ENCODE measurements at places on chromosomes 7 and 10. TPM values are rescaled to one million over a fixed set of nuclear protein-coding genes. Genes with fewer than 3 reads are reported as not detected.

Gene POM121C
- 58.0 TPM for total RNA-seq

GRCh38 chr7:16514271-16514670, 12.4 kb upstream of the LRRC72 start:
- no peak for DNase-seq

Gene IDI2
- total RNA-seq: not detected

DNA sequence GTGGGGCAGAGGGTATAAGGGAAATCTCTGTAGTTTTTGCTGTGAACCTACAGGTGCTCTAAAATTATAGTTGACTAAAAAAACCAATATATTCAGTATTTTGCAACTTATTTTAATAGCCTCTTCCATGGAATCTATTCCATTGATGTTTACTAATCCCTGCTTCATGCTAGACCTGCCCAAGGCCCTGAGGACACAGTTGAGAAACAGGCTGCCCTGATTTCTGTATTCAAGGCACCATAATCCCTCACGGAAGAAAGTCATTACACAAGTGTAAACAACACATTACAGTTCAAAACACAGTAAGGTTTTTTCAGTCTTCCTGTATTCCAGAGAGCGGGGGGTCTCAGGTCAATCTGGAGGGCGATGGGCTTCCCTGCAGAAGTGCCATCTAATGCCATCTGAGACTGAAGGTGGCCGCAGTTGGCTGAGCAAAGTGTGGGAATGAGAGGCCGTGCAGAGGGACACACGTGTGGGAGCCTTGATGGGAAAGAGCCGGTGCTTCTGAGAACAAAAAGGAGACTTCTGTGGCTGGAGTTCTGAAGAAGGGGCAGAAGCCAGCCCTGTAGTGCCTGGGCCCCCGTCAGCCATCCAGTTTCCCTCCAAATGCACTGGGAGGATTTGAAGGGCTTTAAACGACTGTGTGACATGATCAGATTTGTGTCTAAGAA, 146.9 kb downstream of the PTPN20 start:
- no peak for DNase-seq

- peak; percentile 51 for DNase-seq
Measured at GRCh38 chr7:17299483-17299991, 1.1 kb downstream of the AHR start.

GRCh38 chr7:157676001-157676400, 339.2 kb downstream of the DNAJB6 start:
- no peak for DNase-seq

- no peak for DNase-seq
Measured at GRCh38 chr10:80412486-80412885, 4.1 kb downstream of the PRXL2A start.

Gene SYNPO2L
- total RNA-seq: not detected

Gene GRID1
- under 0.01 TPM for total RNA-seq

Gene KCND2
- not detected for total RNA-seq

DNA sequence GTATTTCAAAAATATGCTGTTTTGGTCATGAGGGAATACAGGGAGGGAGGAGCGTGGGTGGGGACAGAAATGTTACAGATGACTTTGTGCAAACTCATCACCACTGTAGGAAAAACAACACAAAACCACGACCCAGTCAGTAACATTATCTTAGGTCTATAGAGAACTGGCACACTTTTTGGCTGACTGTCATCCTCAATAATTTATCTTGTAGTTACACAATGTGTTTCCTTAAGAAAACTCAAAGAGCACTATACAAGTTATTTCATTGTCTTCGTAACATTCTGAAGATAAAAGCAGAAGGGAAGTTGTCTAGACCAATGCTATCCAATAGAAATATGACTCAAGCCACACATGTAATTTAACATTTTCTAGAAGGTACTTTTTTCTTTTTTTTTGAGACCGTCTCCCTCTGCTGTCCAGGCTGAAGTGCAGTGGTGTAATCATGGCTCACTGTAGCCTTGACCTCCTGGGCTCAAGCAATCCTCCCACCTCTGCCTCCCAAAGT, 16.9 kb upstream of the CDK14 start:
- peak; percentile 95 for DNase-seq

DNA sequence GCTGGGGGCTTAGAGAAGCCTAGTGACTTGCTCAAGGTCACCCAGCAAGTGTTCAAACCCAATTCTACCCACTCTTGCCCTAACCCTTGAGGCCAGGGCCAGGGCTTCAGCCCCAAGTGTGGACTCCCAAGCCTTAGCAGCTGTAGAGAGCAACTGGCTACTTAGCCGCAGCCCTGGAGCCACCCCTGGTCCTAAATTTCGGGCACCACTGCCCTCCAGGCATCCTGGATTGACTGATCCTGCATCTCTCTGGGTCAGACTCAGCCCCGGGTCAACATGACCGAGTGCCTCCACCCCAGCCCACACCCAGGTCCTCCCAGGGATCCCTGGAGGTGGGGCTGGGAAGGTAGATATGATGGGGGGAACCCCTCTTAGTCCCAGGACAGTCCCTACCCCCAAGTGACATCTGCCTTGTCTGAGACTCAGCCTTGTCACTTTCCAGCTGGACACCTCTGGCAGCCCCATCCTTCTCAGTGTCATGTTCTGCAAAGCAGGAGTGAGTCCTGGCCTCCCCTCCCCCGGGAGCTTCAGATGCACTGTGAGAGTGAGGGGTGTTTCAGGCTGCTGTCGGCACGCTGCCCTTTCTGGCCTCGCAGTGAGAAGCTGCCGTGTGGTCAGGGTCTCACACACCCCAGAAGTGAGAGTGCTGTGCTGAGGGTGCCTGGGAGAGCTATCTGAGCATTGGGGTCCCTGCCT, 89.8 kb downstream of the ZMIZ1 start:
- no peak for DNase-seq

DNA sequence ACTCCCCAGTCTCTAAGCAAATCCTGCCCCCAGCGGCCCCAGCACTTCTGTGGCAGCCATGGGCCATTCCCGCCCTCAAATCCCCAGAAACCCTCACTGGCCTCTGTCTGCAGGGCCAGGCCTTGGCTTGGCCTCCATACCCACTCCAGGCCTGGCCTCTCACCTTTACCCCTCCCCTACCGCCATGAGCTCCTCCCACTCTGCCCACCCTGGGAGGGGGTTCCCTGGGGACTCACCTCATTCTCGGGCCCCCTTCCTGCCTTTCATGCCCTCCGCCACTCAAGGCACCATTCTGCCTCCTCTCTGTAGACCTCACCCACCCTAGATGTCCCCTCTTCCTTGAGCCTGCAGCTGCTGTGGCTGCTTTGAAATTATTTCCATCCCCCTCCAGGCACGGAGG, 41.0 kb downstream of the PRF1 start:
- DNase-seq: no peak
